Astrocyte (in vitro differentiated cells and primary cell): ENCODE measurements at places on chromosomes 6 and 20. TPM values are rescaled to one million over a fixed set of nuclear protein-coding genes. Genes with fewer than 3 reads are reported as not detected.
A peak's percentile ranks its signal among the peaks of the same experiment; 100 is the strongest.

- H3K27ac ChIP-seq = no peak overlapping the region
- no peaks in the 10 kb centered on the region for H3K4me1 ChIP-seq
- H3K27me3 ChIP-seq = no peaks in the 10 kb centered on the region
- H3K4me3 ChIP-seq = no peak overlapping the region
- no peaks in the 10 kb centered on the region for H3K36me3 ChIP-seq
- DNase-seq = no peak
Measured at GRCh38 chr6:25583099-25583498, 68.9 kb upstream of the SCGN start.

GRCh38 chr6:132731086-132731485 is 17.2 kb upstream of the VNN1 start:
- H3K27ac ChIP-seq = no peak overlapping the region
- H3K4me3 ChIP-seq = no peak overlapping the region
- no peaks in the 10 kb centered on the region for H3K36me3 ChIP-seq
- H3K27me3 ChIP-seq = no peaks in the 10 kb centered on the region

- no peak overlapping the region for H3K4me3 ChIP-seq
- no peaks in the 10 kb centered on the region for H3K27me3 ChIP-seq
- H3K27ac ChIP-seq = no peak overlapping the region
- H3K36me3 ChIP-seq = no peaks in the 10 kb centered on the region
Measured at GRCh38 chr6:130769861-130770260, 57.3 kb upstream of the SMLR1 start.

DNA sequence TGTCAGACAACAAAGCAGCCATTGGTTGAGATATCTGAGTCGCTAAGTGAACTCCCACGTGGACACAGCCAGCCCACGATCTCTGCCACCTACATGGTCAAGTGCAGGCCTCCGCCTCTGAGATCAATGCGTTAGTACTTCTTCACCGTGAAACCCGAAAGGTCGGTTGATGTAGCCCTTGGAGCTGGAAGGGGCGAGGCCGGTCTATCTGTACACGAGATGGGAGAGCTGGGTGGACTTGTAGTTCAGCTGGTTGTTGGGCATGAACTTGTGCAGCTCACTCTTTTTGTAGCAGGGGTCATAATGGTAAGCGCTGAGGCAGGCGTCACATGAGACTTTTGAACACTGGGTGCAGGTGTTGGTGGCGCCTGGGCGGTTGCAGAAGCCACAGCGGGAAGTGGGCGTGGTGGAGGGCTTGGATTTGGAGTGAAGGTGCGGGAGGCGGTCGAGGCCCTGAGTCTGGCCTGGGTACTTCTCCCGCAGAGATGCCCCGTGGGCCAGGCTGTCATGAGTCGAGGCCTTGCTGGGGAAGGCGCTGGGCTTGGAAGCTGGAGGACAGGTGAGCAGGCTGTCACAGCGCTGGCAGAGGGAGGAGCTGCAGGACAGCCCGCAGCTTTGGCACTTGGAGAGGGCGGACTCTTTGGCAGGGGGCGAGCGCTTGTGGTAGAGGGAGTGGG is 9.8 kb downstream of the SPATA2 start:
- H3K27me3 ChIP-seq = no peaks in the 10 kb centered on the region
- peaks cover 10% of the 10 kb centered on the region for H3K36me3 ChIP-seq
- no peaks in the 10 kb centered on the region for H3K4me1 ChIP-seq
- no peak overlapping the region for H3K4me3 ChIP-seq
- H3K27ac ChIP-seq = no peak overlapping the region

- H3K4me1 ChIP-seq = peaks cover 12% of the 10 kb centered on the region
- peak within 1 kb of the TSS; percentile 60 for H3K4me3 ChIP-seq
- H3K36me3 ChIP-seq = peaks cover 7% of the 10 kb centered on the region
- peak within 1 kb of the TSS; percentile 89 for H3K27ac ChIP-seq
- DNase-seq = peak; percentile 83
Measured at GRCh38 chr6:116511424-116512110, at the start of gene CALHM5. Gene CALHM5, plus strand, starts transcription at chr6:116511639. Its CDS starts 58 bp downstream, at chr6:116511697.

DNA sequence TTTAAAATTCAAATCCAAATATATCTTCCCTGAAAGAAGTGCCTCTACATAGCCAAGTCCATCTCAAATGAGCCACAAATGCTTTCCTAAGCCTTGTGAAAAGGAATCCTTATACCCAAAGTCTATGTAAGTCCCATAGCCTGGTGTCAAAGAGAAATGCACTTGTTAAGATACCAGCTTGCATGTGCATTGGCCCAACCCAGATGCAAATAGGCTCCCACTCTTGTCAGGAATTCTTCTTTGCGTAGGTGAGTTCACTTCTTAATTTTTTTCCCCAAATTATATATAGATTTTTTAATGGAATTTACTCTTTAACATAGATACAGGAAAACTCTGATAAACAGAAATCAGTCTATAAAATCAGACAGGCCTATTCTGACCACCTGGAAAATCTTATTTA is 105.6 kb downstream of the RALGAPA2 start:
- no peaks in the 10 kb centered on the region for H3K4me1 ChIP-seq
- H3K27ac ChIP-seq = no peak overlapping the region
- DNase-seq = no peak
- H3K4me3 ChIP-seq = no peak overlapping the region
- H3K36me3 ChIP-seq = no peaks in the 10 kb centered on the region

- H3K27me3 ChIP-seq = peaks cover 60% of the 10 kb centered on the region
- no peaks in the 10 kb centered on the region for H3K36me3 ChIP-seq
- no peak for DNase-seq
- no peak overlapping the region for H3K4me3 ChIP-seq
- H3K4me1 ChIP-seq = peaks cover 8% of the 10 kb centered on the region
- H3K27ac ChIP-seq = no peak overlapping the region
Measured at GRCh38 chr6:1395941-1396908, 6.8 kb downstream of the FOXF2 start.

DNA sequence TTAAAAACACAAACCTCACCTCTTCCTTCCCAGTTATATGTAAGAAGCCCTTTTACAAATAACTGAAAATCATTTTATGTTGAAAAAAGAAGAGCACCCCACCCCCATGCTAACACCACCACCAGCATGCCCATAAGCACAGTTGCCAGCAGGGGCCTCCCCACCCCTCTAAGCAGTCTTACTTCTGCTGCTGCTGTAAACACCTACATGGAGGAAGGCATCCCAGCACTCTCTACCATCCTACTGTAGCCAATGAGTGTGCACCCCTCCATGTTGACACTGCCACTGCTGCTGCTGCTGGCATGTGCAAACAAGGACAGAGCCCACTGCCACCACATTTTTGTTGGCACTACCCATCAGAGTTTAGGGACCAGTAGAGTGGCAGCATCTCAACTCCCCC is 49.6 kb upstream of the PHIP start:
- H3K36me3 ChIP-seq = no peaks in the 10 kb centered on the region
- H3K4me1 ChIP-seq = no peaks in the 10 kb centered on the region
- no peak overlapping the region for H3K4me3 ChIP-seq
- no peaks in the 10 kb centered on the region for H3K27me3 ChIP-seq

DNA sequence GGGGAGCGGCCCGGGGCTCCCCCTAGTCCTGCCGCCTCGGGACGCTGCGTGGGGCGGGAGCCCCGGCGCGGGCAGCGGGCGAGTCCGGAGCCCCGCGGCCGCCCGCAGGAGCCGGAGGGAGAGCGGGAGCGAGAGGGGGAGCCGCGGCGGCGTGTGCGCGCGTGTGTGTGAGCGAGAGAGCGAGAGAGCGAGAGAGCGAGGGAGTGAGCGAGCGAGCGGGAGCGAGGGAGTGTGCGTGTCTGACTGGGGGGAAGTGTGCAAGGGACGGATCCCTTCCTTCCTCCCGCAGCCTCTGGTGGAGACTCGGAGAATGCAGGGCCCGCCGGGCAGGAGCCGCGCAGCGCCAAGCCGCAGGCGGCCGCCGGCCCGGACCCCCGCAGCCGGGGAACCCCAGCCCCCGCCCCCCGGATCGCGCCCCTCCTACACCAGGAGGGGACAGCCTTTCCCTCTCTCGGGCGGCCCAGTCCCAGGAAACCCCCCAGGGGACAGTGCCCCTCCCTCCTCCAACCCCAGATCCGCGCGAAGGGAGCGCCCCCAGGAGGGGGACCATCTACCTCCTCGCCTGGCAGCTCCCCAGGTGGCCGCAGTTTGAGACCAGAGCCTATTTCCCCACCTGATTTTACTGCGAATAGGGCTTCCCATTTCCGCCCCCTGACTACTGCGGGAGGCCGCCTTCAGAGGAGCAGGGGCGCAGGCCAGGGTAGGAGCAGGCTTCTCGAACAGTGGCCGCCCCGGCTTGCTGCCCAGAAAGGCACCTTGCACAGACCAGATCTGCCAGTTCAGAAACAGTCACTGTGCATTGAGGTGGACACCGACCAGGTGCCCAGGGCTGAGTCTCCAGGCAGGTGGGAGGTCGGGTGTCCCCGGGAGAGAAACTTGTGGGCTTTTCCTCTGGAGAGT is at the start of gene CDH22:
CDH22 (minus strand) TSS at position 241 of the 900 bp plus-strand sequence. CDS start 57,204 bp downstream, outside the sequence.
- H3K4me1 ChIP-seq = peaks cover 2% of the 10 kb centered on the region
- peaks cover 81% of the 10 kb centered on the region for H3K27me3 ChIP-seq
- DNase-seq = peak; percentile 18
- H3K27ac ChIP-seq = no peak within 1 kb of the TSS
- no peaks in the 10 kb centered on the region for H3K36me3 ChIP-seq

- peak; percentile 58 for DNase-seq
- H3K27ac ChIP-seq = peak overlapping the region; percentile 69
- H3K36me3 ChIP-seq = no peaks in the 10 kb centered on the region
- no peak overlapping the region for H3K4me3 ChIP-seq
- H3K4me1 ChIP-seq = peaks cover 41% of the 10 kb centered on the region
Measured at GRCh38 chr6:142850679-142851423, 94.1 kb downstream of the HIVEP2 start.

DNA sequence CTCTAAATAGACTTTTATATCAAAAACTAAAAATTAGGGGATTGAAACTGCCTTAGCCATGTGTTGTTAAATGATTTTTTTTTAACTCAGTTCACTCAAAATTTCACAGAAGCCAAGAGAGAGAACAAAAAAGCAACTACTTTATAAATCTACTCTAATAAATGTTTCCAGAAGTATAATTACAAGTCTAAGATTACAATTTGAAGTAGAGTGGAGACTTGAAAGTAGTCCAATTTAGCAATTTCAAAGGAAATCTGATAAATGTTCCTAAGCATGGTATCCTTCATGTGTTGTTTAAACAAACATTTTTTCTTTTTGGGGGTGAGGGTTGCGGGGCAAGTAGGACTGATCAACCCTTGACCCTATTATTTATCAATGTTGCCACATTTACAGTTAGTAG is 72.6 kb downstream of the PHIP start:
- H3K4me1 ChIP-seq = peaks cover 9% of the 10 kb centered on the region
- H3K36me3 ChIP-seq = peaks cover 13% of the 10 kb centered on the region
- no peaks in the 10 kb centered on the region for H3K27me3 ChIP-seq

The ASF1A gene
- 35.7 and 36.4 TPM in 2 replicates for total RNA-seq

The SLC4A11 gene
- 3.9 and 6.6 TPM in 2 replicates for total RNA-seq

The NNAT gene
- 3.1 and 3.6 TPM in 2 replicates for total RNA-seq

The FNDC11 gene
- 0.19 and 0.20 TPM in 2 replicates for total RNA-seq

The PABPC1L gene
- 48.7 and 50.2 TPM in 2 replicates for total RNA-seq
